Activated T-helper 1 cell treated with anti-CD3 and anti-CD28 coated beads, Interleukin-2, amount 50 U/mL, for 16 hours (primary cell): ENCODE measurements at places on chromosomes 3 and 15.
A peak's percentile ranks its signal among the peaks of the same experiment; 100 is the strongest.

GRCh38 chr3:160427832-160428424, 21.7 kb downstream of the TRIM59 start:
- no peak for DNase-seq

DNA sequence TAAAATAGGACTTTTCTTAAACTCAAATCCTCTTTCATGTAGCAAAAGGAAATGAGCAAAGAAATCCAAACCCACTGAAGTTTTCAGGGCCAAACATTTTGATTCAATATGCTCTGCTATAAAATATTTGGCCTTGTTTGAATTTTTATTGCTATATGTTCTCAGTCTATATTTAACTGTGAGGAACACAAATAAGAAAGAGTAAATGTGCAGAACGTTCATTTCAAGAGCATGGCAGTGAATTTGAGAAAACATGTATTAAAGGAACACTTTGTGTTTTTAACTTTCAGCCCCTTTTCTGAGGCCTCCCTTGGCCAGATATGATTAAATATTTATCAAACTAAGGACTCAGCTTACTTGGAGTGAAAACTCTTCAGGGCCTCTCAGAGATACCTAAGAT, 124.7 kb upstream of the CCNL1 start:
- DNase-seq, result no peak

DNA sequence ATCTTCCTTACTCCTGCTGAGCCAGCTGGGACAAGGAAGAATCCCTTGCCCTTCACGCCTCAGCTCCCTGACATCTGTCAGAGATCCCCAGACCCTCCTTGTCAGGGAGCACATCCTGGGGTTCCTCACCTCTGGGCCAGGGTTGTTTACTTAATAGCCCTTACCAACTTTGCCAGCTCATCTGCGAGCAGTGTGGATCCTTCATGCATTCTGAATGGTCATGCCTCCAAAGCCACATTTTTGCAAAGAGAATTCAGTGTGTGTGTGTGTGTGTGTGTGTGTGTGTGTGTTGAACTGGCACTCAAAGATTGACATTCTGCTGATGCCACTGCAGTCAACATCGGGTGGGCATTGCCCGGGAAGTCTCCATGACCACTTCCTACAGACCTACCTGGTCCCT, 112.6 kb downstream of the SLC49A4 start:
- no peak for DNase-seq

DNA sequence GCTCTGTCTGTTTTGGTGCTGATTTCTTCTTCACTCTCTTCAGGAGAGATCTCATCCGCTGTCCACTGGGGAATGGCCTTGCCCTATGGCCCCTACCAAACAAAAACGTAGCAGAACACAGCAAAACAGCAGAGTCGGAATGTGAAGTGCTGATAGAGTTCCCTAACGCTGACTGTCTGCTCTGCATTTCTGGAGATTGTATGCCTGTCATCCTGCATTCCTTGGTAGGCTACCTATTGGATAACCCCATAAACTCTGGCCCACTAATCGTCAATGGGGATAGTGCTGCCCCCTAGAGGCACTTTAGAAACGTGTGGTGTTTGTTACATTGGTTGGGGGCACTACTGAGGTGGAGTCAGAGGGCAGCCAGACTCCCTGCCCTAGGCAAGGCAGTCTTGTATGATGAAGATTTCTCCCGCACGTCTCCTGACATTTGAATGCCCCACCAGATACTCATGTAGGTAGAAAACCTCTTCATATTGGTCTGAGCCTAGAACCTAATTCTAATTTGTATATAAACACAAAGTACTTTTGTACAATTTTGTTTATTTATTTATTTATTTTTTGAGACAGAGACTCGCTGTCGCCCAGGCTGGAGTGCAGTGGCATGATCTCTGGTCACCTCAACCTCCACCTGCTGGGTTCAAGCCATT, 15.6 kb upstream of the MAGEF1 start:
- DNase-seq, result peak; percentile 9

DNA sequence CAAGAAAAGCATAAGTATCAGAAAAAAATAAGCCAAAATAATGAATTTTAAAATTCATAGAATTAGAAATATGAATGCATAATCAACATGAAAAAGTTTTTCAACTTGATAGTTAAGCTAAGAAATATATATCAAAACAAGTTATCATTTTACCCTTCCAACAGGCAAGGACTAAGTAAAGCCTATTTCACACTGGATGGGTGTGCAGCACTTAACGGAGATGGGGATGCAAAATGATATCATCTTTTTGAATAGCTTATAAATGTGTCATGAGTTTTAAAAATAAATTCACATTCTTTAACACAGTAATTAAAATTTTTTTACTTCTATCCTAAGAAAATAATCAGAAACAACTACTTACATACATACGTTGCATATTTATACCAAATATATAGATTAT, 20.9 kb downstream of the PIK3R4 start:
- DNase-seq, result no peak

DNA sequence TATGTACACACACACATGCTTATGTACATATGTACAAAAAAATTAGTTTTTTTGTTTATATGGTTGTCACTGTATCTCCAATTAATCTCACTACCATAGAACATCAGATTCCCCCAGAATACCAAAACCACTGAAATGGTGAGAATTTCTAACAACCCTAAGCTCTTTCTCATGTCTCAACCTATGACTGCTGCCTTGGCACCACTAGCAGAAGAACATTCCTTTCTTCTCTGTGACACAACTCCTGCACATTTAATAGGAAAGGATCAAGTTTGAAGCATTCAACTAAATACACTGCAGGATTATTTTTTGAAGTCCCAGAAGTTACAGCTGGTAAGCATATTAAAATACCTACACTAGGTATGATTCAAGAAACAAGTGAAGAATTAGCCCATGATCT, 109.6 kb downstream of the FAM174B start:
- no peak for DNase-seq

GRCh38 chr3:107204121-107204520, 173.1 kb upstream of the CCDC54 start:
- no peak for DNase-seq

DNA sequence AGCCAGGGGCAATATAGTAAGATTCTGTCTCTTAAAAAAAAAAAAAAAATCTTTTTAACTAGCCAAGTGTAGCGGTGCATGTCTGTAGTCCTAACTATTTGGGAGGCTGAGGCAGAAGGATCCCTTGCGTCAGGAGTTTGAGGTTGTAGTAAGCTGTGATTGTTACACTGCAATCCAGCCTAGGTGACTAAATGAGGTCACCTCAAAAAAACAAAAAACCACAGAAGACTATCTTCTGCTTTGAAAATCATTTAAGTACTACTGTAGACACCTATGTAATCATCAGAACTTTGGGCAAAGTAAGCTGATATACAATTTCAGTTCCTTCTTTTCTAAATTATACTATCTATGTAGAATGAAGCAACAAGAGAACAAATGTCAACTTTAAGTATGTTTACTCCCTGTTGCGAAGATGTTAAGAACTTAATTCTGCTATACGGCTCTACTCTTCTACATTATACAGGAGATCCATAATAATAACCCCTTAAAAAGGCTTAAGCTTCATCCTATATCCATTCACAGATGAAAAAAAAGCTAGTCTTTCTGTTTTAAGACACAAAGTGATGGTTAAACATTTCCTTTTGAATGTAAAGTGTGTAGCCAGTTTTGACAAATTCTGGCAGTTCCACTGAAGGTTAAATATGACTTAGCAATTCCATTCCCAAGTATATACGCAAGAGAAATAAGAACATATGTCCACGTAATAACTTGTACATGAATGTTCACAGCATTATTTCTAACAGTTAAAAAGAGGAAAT, 15.2 kb downstream of the DAZL start:
- DNase-seq, result no peak

- no peak for DNase-seq
These were observed 41.8 kb downstream of the CRYGS start for GRCh38 chr3:186502138-186502948.

GRCh38 chr3:122021811-122022401, at the start of gene ILDR1:
TSS of gene ILDR1 (minus strand) at chr3:122022247. CDS start at chr3:122022077, 170 bp downstream.
- DNase-seq, result no peak

DNA sequence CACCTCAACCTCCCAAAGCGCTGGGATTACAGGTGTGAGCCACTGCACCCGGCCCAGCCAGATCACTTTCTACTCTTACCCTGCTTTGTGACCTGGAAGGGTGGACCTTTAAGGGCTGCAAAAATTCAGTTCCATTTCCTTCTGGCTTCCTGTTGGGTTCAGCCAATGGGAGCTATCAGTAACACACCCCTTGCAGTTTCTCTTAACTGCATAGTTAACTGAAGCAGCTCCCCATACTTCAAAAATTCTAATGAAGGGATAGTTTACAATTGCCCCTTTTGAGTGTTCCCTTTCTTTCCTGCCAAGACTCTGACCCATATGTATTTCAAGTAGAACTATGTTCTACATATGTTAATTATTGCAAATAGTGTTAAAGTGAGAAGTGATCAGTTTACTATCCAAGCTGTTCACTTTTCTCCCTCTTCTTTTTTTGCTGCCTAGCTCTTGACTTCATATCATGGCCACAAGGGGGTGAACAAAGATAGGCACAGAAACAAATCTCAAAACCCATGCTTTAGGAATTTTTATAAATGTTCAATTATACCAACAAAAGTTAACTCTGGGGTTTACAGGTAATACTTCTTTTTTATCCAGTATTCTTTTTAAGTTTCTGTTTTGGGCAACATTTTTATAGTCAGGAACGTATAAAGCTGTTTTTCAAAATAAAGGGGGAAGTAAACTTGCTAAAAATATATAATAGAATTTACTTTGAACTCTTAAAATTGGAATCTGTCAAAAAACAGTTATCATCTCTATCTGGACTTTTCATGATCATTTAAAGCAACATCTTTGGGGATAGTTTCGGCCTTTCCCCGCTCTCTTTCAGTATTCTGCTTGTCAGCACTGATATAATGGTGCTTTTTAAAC, 8.1 kb downstream of the PGBD4 start:
- DNase-seq, result no peak

- no peak for DNase-seq
These were observed 39.6 kb upstream of the IP6K2 start for GRCh38 chr3:48756640-48757039.

GRCh38 chr3:62670351-62670750, 204.9 kb downstream of the CADPS start:
- DNase-seq, result no peak

- DNase-seq, result no peak
These were observed 602.1 kb downstream of the VGLL3 start for GRCh38 chr3:86388820-86389219.

DNA sequence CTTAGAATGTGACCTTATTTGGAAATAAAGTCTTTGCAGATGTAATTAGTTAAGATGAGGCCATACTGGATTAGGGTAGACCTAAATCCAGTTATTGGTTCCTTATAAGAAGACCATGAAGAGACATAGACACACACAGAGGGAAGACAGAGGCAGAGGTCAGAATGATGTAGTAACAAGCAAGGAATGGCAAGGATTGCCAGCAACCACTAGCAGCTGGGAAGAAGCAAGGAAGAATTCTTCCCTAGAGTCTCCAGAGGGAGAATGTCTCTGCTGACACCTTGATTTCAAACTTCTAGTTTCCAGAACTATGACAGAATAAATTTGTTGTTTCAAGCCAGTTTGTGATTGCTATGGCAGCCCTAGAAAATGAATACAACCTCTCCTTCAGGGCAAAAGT, 116.7 kb downstream of the WDR76 start:
- no peak for DNase-seq

- no peak for DNase-seq
These were observed 1.2 kb downstream of the IGDCC4 start for GRCh38 chr15:65421360-65422215.

- DNase-seq, result no peak
These were observed 216.8 kb upstream of the RBMS3 start for GRCh38 chr3:29064085-29064484.

- DNase-seq, result no peak
These were observed 393.1 kb upstream of the CDIN1 start for GRCh38 chr15:36186376-36186775.

- no peak for DNase-seq
These were observed 108.1 kb upstream of the CCDC54 start for GRCh38 chr3:107269136-107269535.

DNA sequence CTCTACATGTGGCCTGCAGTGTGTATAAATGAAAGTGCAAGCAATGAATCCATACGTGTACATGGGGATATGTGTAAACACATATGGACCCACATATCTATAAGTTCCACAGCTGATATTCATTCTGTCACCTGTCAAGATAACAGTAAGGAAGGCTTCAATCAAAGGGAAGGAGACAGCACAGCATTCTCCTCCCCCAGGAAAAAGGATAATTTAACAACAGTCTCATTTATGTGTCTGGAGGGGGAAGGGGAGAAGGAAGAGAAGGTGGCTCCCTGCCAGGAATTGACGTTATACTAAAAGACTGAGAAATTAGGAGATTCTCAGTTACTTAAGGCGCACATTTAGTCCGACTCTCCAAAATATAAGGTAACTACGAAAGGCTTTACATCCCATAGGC, 345.9 kb downstream of the FOXP1 start:
- DNase-seq, result no peak

DNA sequence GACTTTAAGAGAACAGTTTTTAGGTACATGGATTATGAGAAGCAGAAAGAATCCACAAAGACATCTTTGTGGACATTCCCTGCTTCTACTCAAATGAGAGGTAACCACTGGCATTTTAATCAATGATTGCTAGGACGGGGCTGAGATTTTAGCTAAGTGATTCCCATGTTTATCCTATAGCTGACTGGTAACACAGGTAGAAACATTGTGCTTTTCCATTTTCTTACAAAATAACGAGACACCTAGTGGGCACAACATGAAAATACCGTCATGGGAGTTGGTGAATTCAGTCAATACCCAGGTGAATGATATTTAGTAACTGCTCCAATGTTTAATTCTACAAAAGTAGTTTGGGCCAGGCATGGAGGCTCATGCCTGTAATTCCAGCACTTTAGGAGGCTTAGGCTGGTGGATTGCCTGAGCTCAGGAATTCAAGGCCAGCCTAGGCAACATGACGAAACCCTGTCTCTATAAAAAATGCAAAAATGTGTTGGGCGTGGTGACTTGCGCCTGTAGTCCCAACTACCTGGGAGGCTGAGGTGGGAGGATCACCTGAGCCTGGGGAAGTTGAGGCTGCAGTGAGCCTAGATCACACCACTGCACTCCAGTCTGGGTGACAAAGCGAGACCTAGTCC, 37.2 kb upstream of the DENND4A start:
- DNase-seq, result no peak

- DNase-seq, result no peak
These were observed 13.9 kb downstream of the TSC22D2 start for GRCh38 chr3:150421799-150422548.

DNA sequence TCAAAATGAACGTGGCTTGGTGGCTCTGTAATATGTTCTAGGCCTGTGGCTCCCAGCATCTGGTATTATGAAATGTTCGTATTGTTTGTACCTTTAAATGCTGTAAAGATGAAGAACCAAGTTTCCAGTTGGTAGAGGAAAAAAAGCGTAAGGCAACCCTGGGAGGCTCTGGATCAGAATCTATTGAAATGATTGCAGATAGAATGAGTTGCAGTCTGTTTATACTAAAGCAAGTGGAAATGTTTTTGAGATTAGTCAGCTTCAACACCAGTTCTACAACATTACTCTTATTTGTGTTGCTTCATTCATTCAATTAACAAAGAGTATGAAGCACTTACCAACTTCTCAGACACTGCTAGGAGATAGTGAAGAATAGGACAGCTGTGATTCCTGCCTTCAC, 5.3 kb downstream of the ARL6IP5 start:
- DNase-seq, result no peak

GRCh38 chr3:185069037-185070030, 83.5 kb downstream of the C3orf70 start:
- DNase-seq, result no peak
